ENCODE measurements at places on chromosomes 7 and 10.

DNA sequence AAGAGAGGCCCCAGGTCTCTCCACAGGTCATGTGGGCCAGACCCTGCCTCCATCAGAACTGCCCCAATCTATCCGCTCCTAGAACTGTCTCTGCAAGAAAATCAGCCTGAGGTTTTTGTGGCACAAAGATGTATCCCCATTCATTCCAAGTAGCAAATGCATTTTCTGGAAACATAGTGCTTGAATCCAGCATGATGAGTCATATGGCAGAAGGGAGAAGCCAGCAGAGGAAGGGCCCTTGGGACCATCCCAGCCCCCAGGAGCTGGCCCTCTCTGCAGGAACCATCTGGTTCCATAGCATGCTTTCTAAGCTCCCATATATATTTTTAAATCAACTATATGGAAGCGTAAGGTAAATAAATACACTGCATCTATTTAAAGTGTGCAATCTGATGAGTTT, 563.2 kb downstream of the GALNT17 start:
- no peak for DNase-seq

GRCh38 chr7:150830937-150831336, 21.4 kb upstream of the AOC1 start:
- DNase-seq, result no peak

DNA sequence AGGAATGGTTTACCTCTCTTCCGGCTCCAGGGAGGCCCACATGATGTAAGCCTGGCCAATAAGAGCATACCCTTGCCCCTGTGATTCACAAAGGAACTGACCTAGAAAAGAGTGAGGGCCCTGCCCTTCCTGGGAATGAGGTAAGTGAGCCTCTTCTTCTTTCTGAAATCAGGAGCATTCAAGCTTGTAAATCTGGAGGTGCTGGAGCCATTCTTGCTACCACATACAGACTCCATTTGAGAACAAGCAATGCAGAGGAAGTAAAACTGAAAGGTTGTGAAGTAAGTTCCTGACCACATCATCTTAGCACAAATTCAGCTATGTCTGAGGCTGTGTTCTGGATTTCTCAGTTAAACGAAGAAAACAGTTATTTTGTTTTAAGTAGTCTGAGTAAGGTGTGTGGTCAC, 132.2 kb downstream of the CD36 start:
- no peak for DNase-seq

DNA sequence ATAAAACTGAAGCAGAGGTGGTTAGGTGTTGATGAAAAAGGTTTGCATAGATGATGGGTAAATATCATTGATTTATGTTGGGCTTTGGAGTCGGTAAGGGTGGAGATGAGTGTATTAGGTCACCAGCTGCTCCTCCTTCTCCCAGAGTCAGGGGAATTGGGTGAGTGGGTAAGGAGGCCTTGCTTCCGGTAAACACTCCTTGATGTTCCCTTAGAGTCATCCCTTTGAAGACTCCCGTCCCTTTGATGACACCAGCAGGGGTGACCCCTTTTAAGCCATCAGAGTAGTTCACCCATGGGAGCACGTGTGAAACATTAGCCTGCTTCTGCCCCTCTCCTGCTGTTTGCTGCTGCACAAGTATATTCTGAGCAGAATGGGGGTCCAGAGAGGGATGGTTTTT, 92.2 kb upstream of the DKK1 start:
- no peak for DNase-seq

- DNase-seq, result no peak
Observed at GRCh38 chr7:37732253-37732652, 48.7 kb downstream of the GPR141 start.

DNA sequence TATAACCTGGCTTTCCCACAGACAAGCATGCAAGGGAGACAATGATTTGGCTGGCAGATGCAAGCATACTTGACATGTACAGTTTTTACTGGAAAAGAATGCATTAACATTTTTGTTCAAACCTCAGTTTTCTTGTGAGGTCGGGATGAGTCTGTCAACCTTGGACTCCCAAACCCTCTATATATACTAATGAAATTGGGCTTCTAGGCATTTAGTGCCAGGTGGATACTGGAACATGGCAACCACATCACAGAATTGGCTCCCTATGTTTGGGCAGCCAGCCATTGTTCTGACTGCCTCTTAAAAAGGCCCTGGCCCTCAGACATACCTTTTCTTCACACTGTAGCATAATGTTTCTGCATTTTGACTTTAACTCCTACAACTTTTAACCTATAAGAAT, 39.1 kb downstream of the CDK6 start:
- no peak for DNase-seq

Measured in activated CD4-positive, alpha-beta T cell treated with anti-CD3 and anti-CD28 coated beads for 24 hours (primary cell).